ENCODE measurements at places on chromosomes 7 and 10.

GRCh38 chr7:36115448-36116321 is 37.4 kb upstream of the EEPD1 start:
- DNase-seq, result peak; percentile 9

DNA sequence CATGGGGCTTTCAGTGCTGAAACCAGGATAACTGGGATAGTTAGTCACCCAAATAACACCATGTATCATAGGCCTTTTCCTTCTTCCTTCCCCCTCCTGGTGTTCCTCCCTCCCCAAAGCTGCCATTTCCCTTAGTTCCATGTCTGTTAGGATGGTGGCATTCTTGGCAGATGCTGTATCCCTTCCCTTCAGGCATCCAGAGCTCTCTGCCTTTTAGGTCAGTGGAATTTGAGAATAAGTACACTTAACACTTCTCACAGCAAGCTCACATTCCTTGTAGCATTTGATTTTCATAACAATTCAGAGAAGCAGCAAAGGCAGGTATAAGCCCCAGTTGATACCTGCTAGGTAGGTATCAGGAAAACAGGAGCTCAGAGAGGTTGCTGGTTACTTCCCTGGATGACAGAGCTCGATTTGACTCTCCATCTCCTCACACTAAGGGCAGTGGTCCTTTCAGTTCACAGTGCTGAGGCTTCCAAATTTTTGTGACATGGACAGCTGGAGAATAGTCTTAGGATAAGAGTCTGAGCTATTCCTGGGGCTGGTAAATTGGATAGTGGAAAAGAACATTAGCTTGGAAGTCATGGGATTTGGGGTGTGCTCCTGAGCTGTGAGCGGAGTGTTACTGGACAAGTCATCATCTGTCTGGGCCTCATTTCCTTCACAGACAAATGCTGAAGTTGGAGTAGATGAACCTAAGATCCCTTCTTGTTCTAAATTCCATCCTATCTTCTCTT is 108.7 kb upstream of the RHOBTB1 start:
- DNase-seq, result no peak

DNA sequence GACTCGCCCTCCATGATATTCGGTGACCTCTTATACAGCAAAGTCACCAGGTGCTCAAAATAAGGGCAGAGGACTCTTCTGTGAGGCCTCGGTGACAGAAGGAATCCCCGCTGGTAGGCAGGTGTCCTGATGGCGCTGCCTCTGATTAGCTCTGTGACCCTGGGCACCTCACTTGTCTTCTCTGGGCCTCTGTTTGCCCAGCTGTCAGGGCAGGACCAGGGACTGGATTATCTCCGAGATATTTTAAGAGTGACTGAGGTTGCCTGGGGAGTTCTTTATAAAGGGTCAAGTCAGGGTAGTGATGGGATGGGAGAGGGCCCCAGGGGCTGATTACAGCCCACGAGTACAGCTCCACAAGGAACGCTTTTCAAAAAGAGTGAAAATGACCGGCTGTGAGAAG is 70.9 kb upstream of the SAMD8 start:
- no peak for DNase-seq

DNA sequence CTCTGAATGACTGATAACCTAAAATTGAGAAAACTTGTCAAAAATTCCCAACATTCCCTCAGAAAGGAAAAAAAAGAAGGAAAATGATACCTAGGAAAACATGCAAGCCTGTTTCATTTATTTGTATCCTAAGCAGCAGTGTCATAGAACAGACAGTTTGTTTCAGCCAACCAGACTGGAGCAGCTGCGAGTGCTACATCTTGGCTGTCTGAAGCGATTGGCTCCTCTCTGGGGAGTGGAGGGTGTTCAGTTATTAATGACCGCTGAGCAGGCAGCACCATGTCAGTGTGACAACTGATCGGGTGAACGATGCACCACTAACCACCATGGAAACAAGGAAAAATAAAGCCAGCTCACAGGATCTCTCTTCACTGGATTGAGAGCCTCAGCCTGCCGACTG is at the start of gene LRRN3:
LRRN3 (plus strand) TSS at position 282 of the 400 bp plus-strand sequence. CDS start 31,646 bp downstream, outside the sequence.
- peak; percentile 78 for DNase-seq

DNA sequence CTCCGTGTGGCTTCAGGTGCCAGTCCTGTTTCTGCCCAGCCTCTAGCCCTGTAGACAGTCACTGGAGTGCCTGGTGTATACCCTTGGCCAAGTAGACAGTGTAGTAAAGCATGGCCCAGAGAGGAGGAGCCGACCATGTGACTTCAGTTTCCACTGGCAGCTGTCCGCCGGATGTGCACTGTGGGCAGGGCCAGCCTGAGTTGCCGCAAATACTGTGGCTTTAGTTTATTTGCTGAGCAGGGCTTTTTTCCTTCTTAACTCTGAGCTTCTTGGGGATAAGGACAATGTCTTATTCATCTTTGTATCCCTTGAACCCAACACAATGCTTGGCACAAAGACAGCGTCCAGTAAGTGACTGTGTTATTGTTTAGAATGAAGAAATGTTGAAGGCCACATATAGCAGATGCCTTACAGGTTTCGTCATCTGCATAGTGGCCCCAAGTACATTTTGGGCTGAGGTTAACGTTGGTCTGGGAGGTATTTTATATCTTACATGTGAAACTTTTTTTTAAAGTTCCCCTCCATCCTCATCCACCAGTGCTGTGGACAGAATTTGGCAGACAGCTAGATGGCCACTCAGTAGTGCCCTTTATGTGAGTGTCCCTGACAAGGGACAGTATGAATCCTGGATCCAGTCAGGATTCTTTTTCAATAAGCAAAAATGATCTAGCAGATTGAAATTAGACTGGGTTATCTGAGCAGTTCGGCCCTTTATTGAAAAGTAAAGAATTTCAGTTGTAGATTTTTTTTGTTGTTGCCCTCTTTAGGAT is 40.6 kb downstream of the CYP17A1 start:
- DNase-seq, result no peak
